CD4-positive, alpha-beta T cell (primary cell): ENCODE measurements at places on chromosomes 2 and 18.

DNA sequence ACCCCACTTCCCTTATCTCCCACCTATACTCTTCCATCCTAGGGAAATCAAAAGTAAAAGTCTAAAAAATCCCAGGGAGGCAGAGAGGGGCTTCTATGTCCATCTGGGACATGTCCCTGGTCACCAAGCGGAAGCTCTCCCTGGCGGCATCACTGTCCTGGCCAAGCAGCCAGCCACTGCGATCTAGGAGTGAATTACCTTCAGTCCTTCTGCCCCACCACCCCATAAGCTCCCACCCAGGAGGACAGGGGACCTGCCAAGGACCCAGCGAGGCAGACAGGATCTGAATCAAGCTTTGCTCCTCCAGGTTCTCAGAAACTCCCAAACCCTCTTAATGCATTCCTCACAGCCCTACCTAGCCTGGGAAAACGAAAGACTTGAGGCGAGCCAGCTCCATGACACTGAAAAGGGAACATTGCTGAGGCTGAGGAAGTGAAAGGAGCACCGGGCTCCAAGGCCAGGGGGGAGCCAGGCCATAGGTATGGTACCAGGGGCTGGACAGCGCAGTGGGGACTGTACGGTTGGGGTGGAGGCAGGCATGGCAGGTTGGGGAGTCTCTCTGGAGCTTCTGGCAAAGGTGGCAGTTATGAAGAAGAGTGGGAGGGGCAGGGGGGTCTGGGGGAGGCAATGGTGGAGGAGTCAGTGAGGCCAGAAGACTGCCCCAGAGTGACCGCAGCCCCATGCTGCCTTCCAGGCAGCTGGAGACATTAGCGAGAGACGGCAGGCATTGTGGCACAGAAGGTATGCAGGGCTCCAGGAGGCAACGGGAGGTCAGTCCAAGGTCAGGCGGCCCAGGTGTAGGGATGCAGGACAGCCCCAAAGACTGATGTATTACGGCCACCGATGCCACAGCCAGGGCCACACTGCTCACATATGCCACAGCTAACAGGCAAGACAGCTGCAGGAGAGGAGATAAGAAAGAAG lies 2.7 kb upstream of the SLC23A3 start:
- DNase-seq: no peak
- no peaks in the 10 kb centered on the region for H3K27me3 ChIP-seq
- peaks cover 52% of the 10 kb centered on the region for H3K4me1 ChIP-seq
- no peak overlapping the region for H3K4me3 ChIP-seq
- no peak overlapping the region for H3K27ac ChIP-seq

DNA sequence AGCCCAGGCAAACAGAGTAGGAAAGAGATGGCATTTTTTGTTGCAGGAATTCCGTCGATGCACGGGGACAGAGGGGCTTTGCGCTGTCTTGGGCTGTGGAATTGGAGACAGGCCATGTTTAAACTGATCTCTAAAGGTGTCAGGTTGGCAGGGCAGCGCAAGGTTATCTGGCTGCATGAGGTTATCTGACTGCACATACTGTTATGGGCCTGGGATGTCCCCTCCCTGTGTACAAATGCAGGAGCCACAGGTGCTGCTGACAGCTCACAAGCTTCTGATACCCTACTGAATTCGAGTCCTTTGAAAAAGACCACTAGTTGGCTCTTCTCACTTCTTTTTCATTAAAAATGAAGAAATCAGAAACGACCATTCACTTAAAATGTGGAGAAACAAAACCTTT lies 255.4 kb downstream of the PLCL1 start:
- H3K4me1 ChIP-seq: no peaks in the 10 kb centered on the region
- H3K4me3 ChIP-seq: no peak overlapping the region
- no peaks in the 10 kb centered on the region for H3K27me3 ChIP-seq

DNA sequence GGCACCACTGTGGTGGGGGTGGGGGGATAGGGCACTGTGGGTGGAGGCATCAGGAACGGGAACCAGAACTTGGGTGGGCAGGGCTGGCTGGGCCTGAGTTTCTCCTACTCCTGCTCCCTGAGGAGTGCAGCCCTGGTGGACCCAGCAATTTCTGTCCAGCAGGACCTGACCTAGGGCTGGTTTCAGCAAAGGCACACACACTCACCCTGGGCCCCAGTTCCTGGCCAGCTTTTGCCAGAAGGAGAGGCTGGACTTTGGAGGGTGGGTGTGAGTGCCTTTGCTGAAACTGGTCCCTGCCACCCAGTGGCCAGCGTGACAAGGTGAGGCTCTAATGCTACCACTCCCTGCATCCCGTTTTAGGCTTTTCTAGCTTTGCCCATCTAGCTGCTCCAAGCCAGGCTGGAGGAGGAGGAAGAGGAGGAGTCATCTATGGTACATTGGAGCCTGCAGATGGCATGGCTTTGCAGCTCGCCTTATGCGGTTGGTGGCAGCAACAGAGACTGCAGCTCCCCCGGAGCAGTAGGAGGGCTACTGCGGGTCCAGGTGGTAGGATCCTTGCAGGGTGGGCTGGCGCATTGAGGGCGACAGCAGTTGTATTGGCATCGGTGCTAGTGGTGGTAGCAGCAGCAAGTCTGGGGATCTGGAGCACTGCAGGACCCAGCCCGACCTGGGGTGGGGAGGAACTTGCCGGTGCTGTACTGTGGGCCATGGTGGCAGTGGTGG lies 40.4 kb upstream of the IMP4 start:
- peaks cover 2% of the 10 kb centered on the region for H3K27me3 ChIP-seq
- H3K36me3 ChIP-seq: no peaks in the 10 kb centered on the region
- no peak overlapping the region for H3K27ac ChIP-seq
- no peak for DNase-seq
- no peak overlapping the region for H3K4me3 ChIP-seq
- no peaks in the 10 kb centered on the region for H3K4me1 ChIP-seq

GRCh38 chr2:43418680-43419079 lies 177.2 kb downstream of the THADA start:
- no peaks in the 10 kb centered on the region for H3K4me1 ChIP-seq
- H3K36me3 ChIP-seq: peaks cover 4% of the 10 kb centered on the region
- no peak overlapping the region for H3K27ac ChIP-seq
- H3K4me3 ChIP-seq: no peak overlapping the region
- DNase-seq: no peak

DNA sequence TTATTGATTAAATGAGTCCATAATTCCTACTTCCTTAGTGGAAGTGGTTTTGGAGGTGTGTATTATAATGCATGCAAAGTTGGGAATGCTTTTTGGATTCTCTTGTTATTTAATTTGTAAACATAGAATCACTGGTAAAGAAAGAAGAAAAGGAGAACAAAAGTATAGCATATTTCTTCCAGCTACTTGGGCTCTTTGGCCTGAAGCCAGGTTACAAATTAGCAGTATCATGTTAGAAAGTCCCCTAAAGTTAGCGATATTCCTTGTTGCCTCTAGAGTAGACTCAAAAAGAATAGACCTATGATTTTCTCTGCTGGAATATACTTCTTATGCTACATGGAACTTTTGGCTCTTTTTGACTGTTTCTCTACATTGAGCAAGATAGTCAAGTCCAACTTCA lies 60.6 kb upstream of the CD28 start:
- no peaks in the 10 kb centered on the region for H3K4me1 ChIP-seq
- no peaks in the 10 kb centered on the region for H3K36me3 ChIP-seq
- no peaks in the 10 kb centered on the region for H3K27me3 ChIP-seq
- H3K27ac ChIP-seq: no peak overlapping the region
- DNase-seq: no peak

- H3K4me1 ChIP-seq: peaks cover 7% of the 10 kb centered on the region
- no peaks in the 10 kb centered on the region for H3K27me3 ChIP-seq
- no peak overlapping the region for H3K27ac ChIP-seq
- peak; percentile 51 for DNase-seq
These were observed 47.5 kb downstream of the PTGR3 start for GRCh38 chr18:75161256-75162028.

- no peak overlapping the region for H3K4me3 ChIP-seq
- H3K27ac ChIP-seq: no peak overlapping the region
- no peak for DNase-seq
- no peaks in the 10 kb centered on the region for H3K4me1 ChIP-seq
- no peaks in the 10 kb centered on the region for H3K27me3 ChIP-seq
These were observed 18.3 kb downstream of the ZEB2 start for GRCh38 chr2:144501627-144502026.

DNA sequence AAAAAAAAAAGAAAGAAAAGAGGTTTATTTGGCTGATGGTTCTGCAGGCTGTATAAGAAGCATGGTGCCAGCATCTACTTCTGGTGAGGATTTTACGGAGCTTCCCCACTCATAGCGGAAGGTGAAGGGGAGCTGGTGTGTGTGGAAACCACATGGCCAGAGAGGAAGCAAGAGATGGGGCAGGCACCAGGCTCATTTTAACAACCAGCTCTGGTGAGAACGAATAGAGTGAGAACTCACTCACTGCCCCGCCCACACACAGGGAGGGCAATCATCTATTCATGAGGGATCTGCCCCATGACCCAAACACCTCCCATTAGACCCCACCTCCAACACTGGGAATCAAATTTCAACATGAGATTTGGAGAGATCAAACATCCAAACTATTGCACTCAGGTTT lies 68.5 kb downstream of the MOGAT1 start:
- no peak overlapping the region for H3K27ac ChIP-seq
- no peak for DNase-seq
- no peak overlapping the region for H3K4me3 ChIP-seq
- no peaks in the 10 kb centered on the region for H3K36me3 ChIP-seq
- H3K4me1 ChIP-seq: peaks cover 3% of the 10 kb centered on the region

- H3K4me1 ChIP-seq: no peaks in the 10 kb centered on the region
- H3K36me3 ChIP-seq: no peaks in the 10 kb centered on the region
- no peak overlapping the region for H3K4me3 ChIP-seq
These were observed 80.0 kb downstream of the APOB start for GRCh38 chr2:20963867-20964266.
